Caudate nucleus (tissue), 63 donors: ENCODE measurements at places on chromosomes 4 and X.

GRCh38 chrX:53003111-53003510 lies 44.8 kb upstream of the FAM156A start:
- DNase-seq = no peak

DNA sequence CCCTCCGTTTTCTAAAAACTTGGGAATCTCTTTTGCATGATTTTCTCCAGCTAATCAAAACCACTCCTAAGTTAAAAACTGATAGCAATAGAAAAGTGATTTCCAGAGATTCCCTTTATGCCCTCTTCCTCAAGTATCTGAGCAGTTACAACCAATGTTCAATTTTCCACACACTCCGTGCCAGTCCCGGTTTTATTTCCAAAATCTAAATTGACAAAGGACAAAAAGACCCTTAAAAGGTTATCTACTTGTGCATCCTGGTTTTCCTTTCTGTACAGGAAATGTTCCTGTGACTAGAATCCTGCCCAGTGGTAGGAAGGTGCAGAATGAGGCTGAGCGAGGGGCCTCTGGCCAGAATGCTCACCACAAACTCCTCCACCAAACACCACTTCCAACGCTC lies 1.3 kb downstream of the SFRP2 start:
- no peak for DNase-seq

DNA sequence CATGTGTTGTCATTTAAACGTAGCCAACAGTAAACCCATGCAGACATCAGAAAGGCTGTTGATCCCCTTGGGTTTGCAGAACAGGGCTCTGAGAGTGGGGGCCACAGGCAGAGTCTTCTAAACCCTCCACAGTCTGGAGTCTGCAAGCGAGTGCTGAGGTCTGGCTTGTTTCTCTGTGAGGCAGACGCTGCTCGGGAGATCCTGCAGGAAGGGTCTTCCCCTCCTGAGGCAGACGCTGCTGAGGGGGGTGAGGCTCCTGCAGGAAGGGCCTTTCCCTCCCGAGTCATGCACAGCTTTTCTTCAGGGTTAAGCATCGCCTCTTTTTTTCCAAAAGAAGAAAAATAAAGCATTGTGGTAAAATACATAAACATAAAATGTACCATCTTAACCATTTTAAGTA lies 17.1 kb upstream of the PDE6B start:
- no peak for DNase-seq

GRCh38 chr4:83613023-83613422 lies 77.1 kb downstream of the GPAT3 start:
- no peak for DNase-seq

DNA sequence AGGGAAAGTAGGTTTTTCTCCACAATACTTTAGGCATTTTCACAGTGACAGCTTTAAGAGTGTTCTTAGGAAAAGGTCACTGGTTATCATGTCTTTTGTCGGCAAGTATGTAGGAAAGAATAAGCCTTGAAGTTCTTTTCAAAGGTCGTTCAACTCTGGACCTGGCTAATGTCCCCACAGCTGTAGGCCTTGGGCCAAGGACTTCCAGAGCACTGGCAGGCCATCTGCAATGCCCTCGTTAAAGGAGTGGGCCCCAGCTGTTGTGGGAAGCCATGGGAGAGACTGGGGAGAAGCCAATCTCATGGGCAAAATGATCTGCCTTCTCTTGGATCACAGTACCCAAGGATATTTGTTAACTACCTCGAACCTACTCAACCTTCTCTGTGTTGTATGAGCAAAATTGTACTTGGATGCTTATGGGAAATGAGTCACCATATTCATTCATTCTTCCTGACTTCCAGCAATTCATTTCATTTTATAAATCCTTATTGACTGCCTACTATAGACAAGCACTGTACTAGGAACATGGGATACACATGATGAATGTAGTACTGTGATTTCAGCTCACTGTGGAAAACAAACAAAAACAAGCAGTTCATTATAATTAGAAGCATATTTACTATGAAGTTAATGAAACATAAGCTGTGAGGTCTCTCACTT lies 141.1 kb upstream of the KIT start:
- no peak for DNase-seq

DNA sequence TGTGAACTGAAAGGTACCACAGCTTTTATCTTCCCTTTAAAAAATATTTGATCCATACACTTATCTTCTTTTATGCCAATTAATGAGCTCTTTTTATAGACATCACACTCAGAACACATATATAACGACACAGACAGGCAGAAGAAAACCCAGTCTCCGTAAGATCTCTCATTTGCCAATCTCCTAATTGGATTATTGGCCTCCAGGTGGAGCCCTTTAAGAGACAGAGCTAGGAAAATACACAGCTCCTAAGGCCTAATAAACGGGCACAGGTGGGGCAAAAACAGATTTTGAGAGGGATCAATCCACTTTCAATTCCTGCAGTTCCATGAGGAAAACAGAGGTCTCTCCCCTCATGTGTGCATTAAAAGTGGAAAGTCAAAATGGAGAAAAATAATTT lies 1495.4 kb downstream of the RPA4 start:
- DNase-seq = no peak

DNA sequence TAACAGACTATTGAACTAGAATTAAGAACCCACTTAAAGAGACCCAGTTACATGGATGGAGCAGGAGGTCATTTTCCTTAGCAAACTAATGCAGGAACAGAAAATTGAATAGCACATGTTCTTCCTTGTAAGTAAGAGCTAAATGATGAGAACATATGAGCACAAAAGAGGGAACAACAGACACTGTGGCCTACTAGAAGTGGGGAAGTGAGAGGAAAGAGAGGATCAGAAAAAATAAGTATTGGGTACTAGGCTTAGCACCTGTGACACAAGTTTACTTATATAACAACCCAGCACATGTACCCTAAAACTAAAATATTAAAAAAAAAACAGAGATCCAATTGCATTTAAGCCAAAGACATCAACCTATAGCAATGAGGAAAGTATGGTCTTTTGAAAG lies 26.2 kb downstream of the ARAP2 start:
- DNase-seq = no peak
